ENCODE measurements at places on chromosomes 1 and 21.

- no peak for DNase-seq
Observed at GRCh38 chr1:59229138-59229537, 67.8 kb upstream of the FGGY start.

DNA sequence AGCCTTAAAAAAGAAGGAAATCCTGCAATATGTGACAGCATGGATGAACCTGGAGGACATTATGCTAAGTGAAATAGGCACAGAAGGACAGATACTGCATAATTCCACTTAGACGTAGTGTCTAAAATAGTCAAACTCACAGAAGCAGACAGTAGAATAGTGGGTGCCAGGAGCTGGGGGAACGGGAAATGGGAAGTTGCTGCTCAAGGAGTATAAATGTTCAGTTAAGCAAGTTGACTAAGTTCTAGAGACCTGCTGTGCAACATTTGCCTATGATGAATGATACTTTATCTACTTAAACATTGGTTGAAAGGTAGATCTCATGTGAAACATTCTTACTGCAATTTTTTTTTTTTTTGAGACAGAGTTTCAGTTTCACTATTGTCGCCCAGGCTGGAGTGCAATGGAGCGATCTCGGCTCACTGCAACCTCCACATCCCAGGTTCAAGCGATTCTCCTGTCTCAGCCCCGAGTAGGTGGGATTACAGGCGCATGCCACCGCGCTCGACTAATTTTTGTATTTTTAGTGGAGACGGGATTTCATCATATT is 197.8 kb downstream of the HIVEP3 start:
- no peak for DNase-seq

DNA sequence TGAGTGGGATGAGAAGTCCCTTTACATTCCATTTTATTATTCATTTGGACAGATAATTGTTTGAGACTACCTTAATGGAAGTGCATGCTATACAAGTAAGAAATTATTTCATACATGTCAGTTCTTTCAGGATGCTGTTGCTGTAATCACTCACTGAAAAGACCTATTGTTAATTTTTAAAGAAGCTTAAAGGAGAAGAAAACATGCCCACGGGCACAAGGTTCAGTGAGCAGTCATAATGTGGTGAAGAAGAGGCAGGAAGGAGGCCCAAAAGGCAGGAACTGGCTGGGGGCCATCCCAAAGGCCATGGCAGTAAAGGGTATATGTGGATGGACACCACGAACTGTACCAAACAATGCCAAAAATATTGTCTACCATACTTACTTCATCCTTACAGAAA is 206.0 kb downstream of the LYPLAL1 start:
- no peak for DNase-seq

DNA sequence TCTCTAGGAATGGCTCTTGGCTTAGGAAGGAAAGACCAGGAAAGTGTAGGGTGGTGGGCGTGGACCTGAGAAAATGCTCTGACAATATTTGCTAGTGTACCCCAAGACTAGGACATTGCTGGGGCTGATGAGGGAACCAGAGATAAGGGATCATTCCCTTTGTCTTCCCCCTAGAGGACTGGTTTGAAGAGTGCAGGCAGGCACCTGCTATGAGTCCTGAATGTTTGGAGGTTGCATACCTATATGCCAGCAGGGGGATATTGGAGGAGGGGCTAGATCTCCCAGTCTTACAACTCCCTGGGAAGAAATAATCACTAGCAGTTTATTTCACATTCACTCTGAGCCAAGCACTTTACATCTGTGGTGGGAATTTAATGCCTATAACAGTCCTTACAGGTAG is 6.0 kb upstream of the BCL10 start:
- DNase-seq = no peak

- no peak for DNase-seq
Observed at GRCh38 chr1:108815566-108815965, 41.3 kb downstream of the AKNAD1 start.
